GM23338 (cell line): ENCODE measurements at places on chromosomes 2 and 18.

DNA sequence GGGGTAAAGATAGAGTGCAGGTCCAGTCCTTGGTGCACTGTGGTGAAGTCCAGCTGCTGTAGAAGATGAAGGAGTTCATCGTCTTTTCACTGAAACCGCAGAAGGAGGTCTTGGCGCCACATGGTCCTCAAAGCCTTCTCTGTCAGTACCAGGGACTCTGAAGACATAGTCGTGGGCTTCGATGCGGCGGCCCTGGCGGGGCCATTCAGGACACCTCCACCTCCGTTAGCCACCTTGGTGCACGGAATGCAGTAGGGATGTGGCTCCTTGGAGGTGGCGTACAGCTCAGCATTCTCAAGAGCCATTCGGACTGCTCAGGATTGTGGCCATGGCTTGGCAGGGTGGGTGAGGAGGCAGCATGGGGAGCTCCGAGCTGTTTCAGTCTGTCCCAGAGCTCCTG lies 418.8 kb downstream of the SUCLG1 start:
- no peak for DNase-seq

GRCh38 chr2:164993287-164994016 lies 38.1 kb upstream of the SLC38A11 start:
- no peak for DNase-seq

DNA sequence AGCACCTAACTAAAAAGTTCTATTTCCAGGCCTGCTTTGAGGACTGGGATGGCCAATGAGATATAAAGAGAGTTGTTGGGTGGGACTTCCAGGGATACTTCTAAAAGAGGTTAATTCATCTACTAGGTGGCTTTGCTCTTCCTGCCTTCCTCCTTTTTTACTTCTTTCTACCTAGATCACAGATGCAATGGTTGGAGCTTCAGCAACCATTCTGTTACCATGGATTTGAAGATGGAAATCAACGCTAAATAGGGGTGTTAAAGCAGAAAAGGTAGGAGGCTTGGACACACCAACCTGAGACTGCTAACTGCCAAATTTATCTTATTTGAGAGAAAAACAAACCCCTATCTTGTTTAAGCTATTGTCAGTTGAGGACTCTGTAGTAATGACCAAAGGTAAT lies 116.3 kb upstream of the STON1 start:
- no peak for DNase-seq

GRCh38 chr2:68880213-68880612 lies 9.0 kb upstream of the BMP10 start:
- DNase-seq = no peak

DNA sequence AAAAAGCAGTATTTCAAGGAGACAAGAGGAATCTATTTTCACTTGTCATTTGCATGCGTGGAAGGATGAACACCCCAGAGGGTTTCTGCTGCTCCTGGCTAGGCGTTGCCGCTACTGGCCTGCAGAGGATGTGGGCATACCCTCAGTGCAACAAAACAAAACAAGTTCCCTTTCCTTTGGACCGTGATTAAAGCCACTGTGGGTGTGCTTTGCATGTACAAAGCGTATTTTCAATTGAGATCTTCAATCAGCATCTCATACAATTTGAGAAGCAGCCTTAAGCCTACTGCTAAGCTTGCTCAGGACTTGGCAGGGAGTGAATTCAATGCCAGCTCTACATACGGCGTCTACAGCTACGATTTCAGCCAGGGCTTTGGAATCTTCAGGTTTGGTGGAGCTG lies 298.4 kb downstream of the LPIN1 start:
- no peak for DNase-seq

- peak; percentile 52 for DNase-seq
These were observed 1.2 kb downstream of the ONECUT2 start for GRCh38 chr18:57436191-57436964.

GRCh38 chr18:56146565-56146964 lies 491.8 kb downstream of the TXNL1 start:
- no peak for DNase-seq

DNA sequence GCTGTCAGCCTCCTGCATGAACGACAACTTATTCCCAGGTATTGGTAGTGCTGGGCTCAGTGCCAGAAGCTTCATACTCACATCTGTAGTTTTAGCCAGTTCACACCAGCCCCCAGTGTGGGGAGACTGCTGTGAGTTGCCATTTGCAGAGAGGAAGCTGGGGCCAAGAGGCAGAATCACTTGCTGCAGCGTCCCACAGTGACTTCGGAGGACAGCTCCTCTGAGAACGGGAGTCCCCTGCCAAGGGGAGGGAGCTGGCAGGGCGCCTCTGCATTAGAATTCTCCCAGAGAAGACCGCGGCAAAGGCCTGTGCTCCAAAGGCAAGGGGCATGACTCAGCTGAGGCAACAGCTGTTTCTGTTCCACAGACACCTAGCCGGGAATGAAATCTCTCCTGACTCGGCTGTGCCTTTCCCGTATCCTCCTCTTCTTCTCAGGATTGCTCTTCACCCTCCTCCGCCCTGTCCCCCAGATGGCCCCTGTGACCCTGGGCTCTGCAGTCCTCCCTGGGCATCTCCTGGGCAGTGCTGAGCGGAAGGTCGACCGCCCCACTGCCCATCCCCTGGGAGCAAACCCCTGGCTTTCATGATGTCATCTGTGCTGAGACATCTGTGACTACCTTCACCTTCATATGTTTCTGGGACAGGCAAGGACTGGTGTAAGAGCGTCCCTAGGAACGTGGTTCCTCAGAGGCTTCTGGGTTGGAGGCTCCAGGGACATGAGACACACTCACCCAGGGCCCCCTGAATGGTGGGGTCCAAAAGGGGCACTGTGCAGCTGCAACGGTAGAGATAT lies 18.0 kb downstream of the MAL start:
- DNase-seq = no peak

GRCh38 chr2:85698880-85699254 lies 4.7 kb downstream of the GNLY start:
- no peak for DNase-seq

GRCh38 chr18:22456547-22456946 lies 38.8 kb upstream of the CTAGE1 start:
- DNase-seq = peak; percentile 12

GRCh38 chr2:223563462-223563861 lies 38.7 kb downstream of the SCG2 start:
- peak; percentile 28 for DNase-seq

DNA sequence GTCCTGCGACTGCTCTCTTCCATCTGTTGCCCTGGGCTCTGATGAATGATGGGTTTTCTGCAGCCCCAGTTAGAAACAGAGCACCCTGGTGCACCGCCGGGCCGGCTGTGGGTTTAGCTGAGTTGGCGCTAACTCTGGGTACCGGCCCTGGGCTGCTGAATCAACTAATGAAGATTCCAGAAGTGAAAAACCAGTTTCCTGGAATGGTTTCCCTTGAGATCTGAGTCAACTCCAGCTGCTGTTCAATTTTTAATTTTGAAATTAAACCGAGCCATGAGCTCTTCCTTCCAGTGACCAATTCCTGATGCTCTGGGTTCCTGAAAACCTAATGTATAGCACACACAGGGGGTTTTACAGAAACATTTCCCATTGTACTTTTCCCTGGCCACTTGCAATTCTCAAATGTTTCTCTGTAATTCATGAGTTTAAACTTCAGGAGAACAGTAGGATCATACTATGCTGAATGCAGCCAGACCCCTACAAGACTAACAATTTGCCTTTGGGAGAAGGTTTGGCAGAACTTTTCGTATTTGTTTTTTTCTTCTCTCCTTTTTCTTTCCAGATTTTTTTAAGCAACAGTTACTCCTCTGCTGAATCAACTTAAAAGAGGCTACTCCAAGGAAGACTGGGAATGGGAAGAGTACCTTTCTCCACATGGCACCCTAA lies 5.5 kb downstream of the COL6A3 start:
- no peak for DNase-seq

DNA sequence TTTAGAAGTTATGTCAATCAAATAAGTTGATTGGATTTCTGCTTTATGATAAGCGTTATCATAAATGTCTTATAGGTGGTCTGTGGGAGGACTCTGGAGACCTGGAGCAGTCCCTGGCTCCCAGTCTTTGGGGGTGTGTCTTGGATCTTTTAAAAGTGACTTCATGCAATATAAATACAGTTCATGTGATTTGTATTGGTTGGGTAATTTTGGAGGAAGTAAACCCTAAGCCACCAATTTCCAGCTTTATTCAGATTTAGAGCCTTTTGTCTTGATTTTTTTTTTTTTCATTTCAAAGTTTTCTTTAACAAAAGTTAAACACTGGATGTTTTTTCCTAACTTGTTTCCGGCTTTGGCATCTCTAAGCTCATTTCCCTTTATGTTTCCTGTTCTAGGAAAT lies 68.8 kb downstream of the MAP4K4 start:
- DNase-seq = no peak

DNA sequence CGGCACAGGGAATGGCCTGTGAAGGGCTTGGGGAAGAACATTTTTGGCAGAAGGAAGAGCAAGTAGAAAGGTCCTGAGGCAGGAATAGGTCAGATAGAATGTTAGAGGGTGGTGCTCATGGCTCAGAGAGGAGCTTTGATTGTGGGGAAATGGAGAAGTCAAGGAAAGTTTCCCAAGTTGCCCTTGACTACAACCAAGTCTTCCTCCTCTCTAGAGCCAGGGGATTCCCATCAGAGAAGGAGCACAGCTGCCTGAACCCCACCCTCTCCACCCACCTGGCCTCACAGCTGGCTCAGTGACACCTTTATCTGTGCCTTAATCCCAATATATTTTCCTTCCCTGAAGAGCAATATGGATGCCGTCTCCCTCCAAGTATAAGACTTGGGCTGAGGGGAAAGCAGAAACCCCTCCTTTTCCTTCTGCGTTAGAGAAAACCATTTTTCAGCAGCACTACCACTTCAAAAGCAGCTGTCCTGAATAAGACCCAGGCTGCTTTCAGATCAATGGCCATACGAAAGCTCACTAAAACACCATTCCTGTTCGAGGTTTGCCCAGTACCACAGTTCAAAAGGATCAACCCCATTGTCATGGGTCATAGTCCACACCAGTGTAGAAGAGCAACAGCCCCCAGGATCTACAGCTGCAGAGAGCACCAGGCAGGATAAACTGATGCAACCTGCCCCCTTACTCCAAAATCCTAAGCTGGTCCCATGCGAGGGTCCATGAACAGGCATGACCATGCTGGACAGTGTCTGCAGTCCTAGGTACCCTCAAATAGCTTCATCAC lies 199.6 kb downstream of the AFF3 start:
- DNase-seq = no peak

DNA sequence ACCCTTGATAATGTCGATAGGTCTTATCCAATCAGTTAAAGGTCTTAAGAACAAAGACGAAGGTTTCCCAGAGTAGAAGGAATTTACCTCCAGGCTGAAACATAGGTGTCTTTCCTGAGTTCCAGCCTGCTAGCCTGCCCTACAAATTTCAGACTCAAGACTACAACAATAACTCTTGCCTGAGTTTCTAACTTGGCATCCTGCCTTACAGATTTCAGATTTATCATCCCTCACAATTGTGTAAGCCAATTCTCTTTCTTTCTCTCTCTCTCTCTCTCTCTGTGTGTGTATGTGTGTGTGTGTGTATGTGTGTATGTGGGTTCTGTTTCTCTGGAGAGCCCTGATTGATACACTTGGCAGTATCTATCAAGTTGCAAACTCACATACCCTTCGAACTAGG lies 37.2 kb upstream of the B4GALT6 start:
- no peak for DNase-seq

GRCh38 chr2:46537624-46538295 lies 58.4 kb downstream of the TMEM247 start:
- no peak for DNase-seq

- DNase-seq = no peak
These were observed 331.3 kb downstream of the KIAA1328 start for GRCh38 chr18:37160038-37160820.

DNA sequence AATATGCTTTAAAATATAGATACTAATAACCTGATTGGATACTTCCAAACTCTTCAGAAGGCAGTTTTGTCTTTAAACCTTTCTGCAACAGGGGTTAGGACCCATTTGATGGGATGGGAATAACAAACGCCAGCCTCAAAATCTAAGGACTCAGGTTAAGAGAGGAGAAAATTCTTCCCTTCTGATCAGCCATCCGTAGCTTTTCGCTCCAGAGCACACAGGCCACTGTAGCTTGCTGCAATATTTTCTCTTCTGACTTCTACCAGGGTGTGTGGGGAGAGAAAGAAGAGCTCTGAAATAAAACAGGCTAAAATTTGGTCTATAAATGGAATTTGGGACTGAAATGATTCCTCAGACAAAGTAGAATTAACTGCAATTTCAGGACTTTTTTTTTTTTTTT lies 95.1 kb downstream of the ALPK2 start:
- DNase-seq = no peak

- DNase-seq = no peak
These were observed 6.4 kb upstream of the PSMD1 start for GRCh38 chr2:231050018-231050901.

DNA sequence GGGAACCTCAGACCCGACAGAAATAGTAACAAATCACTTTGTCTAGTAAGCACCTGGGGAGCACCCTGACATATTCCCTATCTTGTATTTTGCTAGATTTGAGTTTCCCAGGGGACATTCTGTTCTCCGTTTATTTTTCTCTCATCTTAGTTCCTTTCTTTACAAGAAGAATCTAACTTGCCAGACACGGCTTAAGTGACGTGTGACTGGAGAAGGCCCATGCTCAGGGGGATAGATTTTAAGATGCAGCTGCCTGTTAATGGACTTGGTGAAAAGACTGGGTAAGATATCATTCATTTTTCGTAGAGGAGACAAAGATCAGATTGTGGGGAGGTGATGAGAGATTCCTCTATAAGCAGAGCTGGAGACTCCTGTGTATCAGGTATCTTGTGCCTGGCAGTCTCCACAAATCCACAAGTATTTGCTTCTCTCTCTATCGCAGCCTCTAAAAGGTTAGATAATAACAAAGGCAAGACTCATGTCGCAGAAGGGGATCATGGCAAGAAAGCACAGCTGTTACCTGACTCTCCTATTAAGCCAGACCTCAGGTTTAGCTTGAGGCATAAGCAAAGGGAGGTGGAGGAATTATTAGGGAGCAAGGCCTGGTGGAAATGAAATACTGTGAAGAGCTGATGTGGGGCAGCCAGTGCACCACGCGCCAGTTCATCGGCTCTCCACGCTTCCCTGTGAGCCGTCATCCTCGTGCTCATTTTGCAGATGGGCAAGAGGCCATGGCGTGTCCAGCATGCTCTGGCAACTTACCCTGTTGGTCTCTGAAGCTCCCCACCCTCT lies 347.2 kb upstream of the TNP1 start:
- no peak for DNase-seq

DNA sequence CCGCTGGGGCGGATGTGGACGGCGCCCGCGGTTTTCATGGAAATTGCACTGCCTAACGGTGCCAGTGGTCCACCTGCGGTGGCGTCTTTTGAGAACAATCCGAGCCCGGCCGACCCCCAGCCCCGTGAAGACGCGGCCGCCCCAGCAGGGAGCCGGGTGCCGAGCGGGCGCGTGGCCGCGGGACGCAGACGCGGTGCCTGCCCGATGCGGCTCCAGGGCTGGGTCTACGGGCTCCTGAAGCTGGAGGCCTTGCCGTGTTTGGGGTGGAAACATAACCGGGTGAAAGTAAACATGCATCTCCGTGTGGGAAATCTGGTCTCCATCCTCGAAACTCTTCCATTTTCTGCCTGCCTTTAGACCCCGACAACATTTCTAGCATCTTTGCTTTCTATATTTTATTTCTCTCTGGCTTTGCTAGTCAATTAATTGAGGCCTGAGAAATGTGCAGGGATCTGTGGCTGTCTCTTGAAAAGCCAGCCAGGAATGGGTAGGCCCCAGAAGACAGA lies 572 bp downstream of the INPP4A start:
- DNase-seq = no peak

- DNase-seq = no peak
These were observed 5.7 kb downstream of the RAMP1 start for GRCh38 chr2:237864940-237865622.
